ENCODE measurements at places on chromosomes 7 and 10. TPM values are rescaled to one million over a fixed set of nuclear protein-coding genes. Genes with fewer than 3 reads are reported as not detected.

CPA2 gene
- 0.39 TPM for total RNA-seq

MRLN gene
- 1.6 TPM for total RNA-seq

EPHA1 gene
- 0.94 TPM for total RNA-seq

MSMB gene
- not detected for total RNA-seq

DNA sequence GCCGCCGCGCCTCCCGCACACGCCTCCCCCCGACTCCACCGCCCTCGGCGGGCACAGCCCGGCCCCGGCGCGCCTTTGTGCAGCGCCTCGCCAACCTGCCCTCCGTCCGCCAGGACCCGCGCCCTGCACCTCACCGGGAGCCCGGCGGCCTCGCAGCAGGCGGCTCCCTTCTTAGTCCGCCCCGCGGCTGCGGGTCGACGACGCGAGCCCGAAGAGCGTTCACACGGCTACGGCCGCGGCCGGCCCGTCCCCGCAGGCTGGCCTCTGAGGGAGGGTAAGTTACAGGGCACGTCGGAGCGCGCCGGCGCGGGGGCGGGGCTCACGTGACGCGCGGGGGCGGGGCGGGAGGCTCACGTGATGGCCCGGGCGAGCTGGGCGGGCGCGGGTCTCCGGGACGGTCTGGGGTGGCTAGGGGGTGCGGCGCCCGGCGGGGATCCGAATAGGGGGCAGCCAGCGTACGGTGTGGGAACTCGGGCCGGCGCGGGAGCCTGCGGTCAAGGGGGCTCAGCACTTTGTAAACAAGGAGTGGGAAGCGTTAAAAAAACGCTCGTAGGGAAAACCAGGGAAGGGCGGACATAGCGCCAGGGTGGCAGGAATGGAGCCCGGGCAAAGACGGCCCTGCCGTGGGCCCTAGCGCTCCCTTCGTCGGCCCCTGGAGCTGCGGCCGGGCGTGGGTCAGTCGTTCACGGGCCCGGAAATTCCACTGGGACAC, at the start of gene ARHGAP12:
ARHGAP12 (minus strand) TSS at position 283 of the 712 bp plus-strand sequence. CDS start 19,976 bp downstream, outside the sequence.
- H3K27ac ChIP-seq: peak within 1 kb of the TSS; percentile 95
- peak within 1 kb of the TSS; percentile 91 for H3K4me3 ChIP-seq
- peaks cover 10% of the 10 kb centered on the region for H3K4me1 ChIP-seq
